Tongue (tissue), 3 donors: ENCODE measurements at places on chromosomes 12 and 14. TPM values are rescaled to one million over a fixed set of nuclear protein-coding genes. Genes with fewer than 3 reads are reported as not detected.

GRCh38 chr12:52139579-52140062, 52.2 kb downstream of the KRT80 start:
- no peak for DNase-seq

Gene SMOC1
- 4.0 TPM for total RNA-seq

Gene KRT79
- total RNA-seq, result 0.21 TPM

Gene LTB4R2
- total RNA-seq, result 19.3 TPM

Gene CLEC2B
- total RNA-seq, result 25.2 TPM

Gene ZFHX2
- total RNA-seq, result 0.31 TPM

- DNase-seq, result no peak
Measured at GRCh38 chr12:27361372-27361771, 28.7 kb downstream of the BMAL2 start.

DNA sequence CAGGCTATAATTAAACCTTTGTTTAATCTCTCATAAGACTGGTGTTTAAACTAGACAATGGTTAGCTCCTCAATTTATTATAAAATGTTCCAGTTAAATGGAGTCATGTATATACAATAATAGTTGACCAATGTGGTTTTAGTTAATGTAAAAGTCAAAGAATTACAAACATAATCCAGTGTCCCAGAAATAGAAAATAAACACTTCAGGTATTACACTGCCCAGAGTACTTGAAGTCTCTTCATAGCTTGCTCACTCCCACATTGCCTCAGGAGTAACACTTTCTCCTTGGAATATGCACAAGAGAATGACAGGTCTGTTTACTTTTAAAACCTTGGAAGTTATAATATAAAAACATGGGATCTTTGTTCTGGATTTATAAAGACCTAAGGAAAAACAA, 60.5 kb downstream of the SLC38A1 start:
- DNase-seq, result peak; percentile 76

GRCh38 chr12:116180448-116180847, 97.0 kb downstream of the MED13L start:
- DNase-seq, result no peak

DNA sequence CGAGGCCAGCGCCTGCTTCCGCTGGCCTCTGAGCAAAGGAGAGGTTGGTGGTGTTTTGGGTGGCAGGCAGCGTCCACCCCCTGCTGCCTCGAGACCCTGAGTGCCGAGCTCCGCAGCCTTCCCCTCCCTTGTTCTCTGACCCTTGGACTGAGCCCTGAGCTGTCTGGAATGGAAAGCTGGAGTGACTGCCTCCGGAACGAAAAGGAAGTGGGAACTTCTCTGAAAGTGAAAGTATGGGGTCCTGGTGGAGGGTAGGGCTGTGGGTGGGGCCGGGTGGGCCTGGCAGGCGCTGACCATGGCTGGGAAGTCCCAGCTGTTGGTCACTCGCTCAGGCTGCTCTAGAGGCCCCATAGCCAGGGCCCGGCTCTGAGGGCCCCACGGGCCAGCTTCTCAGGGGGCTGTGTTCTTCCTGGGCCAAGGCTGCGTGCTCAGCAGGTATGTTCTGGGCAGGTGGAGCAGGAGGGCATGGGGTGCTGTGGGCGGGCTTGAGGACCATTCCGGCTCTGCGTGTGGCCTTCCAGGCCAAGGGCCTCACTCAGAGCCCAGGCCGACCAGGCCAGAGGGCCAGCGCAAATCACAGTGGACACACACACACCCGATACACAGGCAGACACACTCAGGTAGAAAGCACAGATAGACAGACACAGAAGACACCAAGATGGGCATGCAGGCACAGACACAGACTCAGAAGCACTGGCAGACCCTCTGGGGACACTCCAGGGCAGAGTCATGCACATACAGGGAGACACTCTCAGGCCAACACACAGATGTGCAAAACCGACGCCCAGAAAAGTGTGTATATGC, at the start of gene EXOC3L4:
EXOC3L4 (plus strand) TSS at position 320 of the 804 bp plus-strand sequence. CDS start 5,495 bp downstream, outside the sequence.
- DNase-seq, result no peak

- no peak for DNase-seq
Measured at GRCh38 chr12:63808631-63809030, 28.9 kb downstream of the RXYLT1 start.

DNA sequence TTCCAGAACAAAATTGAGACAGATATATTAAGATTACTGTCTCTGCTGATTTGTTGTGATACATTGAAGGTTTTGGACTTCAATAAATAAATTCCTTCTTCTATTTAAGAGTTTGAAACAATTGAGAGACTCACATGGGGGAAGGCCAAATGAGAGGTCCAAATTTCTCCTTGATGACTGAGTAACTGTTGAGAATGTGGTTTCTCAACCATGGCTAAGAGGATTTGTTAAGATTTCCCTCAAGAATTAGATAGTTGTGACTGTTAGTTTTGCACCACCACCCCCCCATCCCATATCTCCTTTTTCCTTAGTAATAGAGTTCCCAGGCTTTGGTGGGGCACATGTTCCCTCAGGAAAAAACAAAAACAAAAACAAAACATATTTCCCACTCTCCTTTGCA, 47.7 kb upstream of the IGF1 start:
- DNase-seq, result no peak

GRCh38 chr12:105319691-105320209, 10.7 kb upstream of the C12orf75 start:
- no peak for DNase-seq

Gene CIDEB
- 14.6 TPM for total RNA-seq

- no peak for DNase-seq
Measured at GRCh38 chr14:89720076-89720687, 234.3 kb downstream of the EFCAB11 start.

DNA sequence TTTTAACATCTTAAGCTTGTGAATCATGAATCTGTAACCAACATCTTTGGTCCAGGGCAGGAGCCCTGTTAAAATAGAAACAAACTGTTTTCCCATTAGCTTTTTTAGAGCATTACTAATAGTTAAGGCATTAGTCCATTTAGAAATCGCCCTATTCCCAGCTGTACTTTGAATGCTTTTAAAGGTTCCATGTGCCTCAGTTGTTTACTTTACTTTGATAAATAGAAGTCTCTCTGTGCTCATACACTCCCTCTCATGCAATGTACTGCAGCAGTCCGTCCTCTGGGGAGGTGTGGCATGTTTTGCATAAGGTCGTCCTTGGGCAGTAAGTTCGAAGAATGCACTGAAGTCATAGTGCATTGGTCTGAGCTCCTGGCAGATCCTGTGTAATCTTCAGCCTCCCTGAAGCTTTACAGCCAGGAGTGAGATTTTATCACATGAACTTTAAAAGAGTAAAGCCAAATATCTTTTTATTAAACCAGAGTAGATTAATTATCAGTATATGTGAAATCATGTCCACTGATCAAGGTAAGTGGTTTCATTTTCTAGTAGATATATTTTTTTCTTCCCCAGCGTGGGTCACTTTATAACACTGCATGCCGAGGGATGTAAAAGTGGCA, 134.7 kb downstream of the FGD4 start:
- DNase-seq, result peak; percentile 39

Gene AQP2
- total RNA-seq, result not detected

- no peak for DNase-seq
Measured at GRCh38 chr14:104186575-104186974, 48.2 kb downstream of the KIF26A start.

DNA sequence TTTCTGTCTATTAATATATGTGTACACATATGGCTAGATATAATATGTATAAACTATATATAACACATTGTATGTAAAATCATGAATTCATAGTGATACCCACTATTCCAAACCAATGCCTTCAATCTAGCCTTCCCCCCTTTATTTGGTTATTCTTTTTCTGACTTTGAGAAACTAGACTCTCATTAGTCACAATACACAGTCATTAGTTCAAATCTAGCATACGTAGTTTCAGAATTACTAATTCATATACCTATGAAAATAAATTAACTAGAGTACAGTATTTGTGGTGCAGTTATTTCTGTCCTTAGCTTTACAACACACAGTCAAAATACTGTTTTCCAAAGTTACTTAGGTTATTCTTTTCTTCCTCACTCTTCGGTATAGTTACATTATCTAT, 268.2 kb downstream of the DPF3 start:
- DNase-seq, result no peak

Gene KRT78
- total RNA-seq, result 64.7 TPM

- DNase-seq, result no peak
Measured at GRCh38 chr12:93099792-93100191, 170.7 kb upstream of the EEA1 start.

DNA sequence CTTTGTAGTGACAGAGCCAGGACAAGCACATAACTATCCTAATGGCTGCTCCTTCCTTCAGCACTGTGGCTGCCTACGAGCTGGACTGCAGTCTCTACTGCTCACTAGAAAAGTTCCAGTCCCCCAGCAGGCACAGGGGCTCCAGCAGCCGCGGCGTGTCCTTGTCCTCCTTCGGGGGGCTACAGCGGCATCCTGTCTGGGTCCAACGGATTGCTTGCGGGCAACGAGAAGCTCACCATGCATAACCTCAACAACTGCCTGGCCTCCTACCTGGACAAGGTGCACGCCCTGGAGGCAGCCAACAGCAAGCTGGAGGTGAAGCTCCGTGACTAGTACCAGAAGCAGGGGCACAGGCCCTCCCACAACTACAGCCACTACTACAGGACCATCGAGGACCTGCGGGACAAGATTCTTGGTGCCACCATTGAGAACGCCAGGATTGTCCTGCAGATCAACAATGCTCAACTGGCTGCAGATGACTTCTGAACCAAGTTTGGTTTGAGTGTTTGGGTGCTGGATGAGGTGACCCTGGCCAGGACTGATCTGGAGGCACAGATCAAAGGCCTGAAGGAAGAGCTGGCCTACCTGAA, 169.4 kb downstream of the NDUFA12 start:
- DNase-seq, result no peak

Gene SIX4
- 30.6 TPM for total RNA-seq

DNA sequence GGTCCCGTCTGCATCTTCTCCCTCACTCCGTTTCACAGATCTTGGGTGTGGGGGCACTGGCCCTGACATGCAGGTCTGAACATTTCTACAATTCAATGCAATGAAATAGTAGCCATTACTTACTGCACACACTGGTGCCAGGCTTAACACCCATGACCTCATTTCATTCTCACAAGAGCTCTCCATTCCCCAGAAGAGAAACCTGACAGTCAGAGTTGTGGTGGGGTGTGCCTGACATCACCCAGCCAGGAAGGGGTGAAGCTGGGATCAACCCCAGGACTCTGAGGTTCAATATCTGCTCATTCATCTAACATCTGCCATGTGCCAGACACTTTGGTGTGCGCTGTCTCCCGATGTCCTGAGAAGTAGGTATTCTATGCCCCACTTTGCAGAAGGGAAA, 34.7 kb downstream of the MVK start:
- no peak for DNase-seq

Gene CMA1
- total RNA-seq, result not detected

Gene WBP11
- 25.3 TPM for total RNA-seq

Gene DNAAF2
- total RNA-seq, result 10.5 TPM

DNA sequence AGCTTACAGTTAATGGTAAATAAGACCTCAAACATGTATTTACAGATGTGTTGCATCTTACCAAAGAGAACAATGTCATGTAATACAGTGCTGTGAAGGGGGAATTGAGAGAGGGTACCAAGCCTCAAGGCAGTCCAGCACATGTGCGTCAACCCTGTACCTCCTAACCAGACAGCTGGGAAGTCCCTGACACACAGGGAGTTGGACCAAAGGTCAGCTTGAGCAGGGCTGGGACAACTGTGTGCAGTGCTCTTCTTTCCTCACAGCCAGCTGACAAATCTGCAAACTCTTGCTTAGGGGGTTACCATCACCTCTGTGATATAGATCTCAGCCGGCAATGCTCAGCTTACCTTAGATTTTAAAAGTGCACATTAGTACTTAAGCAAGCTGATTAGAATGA, 56.8 kb upstream of the RIC8B start:
- DNase-seq, result no peak
